SJSA1 (cell line): ENCODE measurements at places on chromosomes 12 and 14. TPM values are rescaled to one million over a fixed set of nuclear protein-coding genes. Genes with fewer than 3 reads are reported as not detected.

- DNase-seq: no peak
Measured at GRCh38 chr14:104738375-104739019, 14.4 kb upstream of the SIVA1 start.

DNA sequence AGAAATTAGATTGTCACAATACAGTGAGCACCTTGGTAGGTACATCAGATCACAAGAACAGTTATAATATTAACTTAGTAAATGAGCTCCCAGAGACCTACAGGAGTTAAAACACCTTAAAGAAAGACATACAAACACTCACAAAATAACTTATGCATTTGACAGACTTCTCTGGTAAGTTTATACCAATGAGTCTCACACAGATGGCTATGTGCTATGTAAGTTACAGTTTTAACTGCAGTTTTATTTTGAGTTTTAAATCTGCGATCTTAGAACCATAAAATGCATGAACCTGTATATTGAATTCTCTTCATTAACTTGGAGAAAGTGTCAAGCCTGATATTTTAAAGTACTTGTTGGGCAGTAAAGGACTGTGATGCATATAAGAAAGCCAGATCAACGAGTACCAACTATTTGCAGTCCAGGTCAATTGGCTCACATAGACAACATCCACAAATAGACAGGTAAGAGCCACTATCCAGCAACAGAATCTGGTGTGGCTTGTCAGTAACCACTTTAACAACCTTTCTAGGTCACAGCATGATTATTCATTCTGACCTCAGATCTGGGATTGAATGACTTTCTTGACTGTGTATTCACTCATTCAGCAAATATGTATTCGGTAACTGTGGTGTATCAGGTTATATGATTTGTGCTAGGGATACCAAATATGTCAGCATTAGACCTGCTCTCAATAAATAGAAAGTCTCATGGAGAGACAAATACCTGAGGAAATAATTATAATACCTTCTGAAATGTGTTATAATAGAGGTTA lies 856.6 kb upstream of the MGAT4C start:
- DNase-seq: no peak

- no peak for DNase-seq
Measured at GRCh38 chr14:70619708-70620107, 19.3 kb upstream of the MED6 start.

DNA sequence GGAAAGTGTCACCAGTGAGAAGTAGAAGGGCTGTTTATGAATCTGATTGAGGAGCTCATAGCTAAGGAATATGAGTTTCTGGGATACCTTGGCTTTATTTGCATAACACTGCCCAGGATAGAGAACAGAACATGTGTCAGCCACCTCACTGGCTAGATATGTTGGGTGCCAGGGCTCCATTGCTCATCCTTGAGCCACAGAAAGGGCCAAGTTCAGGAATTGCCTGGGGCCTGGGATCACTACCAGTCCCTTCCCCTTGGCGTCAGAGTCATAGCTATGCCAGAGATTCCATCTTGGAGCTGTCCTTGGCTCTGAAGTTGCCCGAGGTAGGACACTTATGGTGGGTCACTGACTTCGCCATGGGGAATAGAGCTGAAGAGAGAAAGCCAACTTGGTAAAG lies 49.0 kb downstream of the IFT43 start:
- DNase-seq: no peak

DNA sequence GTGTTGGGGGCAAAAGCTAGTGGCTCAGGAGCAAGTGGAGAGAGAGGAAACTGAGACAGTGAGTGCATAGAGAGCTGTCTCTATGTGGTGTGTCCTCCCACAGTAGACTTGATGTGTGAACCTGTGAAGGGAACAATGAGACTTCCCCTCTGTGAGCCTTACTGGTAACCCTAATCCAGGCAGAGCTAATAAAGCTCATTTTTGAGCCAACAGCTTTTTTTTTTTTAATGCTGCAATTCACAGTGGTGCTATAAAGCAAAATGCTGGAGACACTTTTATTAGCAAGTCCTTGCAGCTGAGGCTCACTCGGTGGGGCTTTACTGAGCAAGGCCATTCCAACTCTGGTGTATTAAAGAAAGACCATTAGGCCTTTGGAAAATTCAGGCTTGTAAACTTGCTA lies 26.9 kb downstream of the FBXW8 start:
- no peak for DNase-seq

DNA sequence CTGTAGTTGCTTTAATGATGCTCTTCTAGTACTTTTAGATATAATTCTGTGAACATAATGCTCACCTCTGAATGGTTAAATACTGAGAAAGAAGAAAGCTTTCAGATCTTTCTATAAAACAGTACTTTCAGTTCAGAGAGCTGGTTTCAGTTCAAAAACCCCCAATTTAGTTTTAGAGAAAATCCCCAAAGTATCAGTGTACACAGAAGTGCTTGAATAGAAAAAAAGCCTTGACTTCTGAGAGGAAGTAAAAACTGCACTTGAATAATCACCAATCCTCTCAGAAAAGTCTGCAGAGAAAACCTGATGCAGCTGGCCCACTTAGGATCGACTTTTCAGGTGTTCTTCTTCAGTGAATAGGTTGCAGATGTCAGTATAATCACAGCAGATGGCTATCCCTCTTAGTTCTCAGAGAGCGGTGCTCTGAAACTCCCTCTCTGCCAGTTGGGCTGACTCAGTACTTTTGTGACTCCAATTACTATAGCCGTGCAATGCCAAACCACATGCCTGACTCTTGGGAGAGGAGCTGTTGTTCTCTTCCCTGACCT lies 616.3 kb downstream of the LRFN5 start:
- DNase-seq: no peak

DNA sequence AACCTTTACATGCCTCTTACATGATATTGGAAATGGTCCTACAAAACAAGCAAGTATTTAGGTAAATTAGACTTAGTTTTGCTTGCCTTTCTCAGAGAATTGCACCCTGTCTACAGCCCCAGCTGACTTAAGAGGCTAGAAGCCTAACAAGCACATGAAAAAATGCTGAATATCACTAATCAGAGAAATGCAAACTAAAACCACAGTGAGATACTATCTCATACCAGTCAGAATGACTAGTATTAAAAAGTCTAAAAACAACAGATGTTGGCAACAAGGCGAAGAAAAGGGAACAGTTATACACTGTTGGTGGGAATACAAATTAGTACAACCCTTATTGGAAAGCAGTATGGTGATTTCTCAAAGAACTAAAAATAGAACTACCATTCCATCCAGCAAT lies 103.8 kb downstream of the EGLN3 start:
- DNase-seq: no peak

The OAS1 gene
- total RNA-seq: not detected in 2 replicates

The PTHLH gene
- 3.8 and 4.4 TPM in 2 replicates for total RNA-seq

The HOXC12 gene
- total RNA-seq: 8.6 and 11.0 TPM in 2 replicates

The CFAP251 gene
- 10.2 and 13.8 TPM in 2 replicates for total RNA-seq
